ENCODE measurements at places on chromosomes 13 and 19.
A peak's percentile ranks its signal among the peaks of the same experiment; 100 is the strongest.

- DNase-seq: no peak
Measured at GRCh38 chr13:29473166-29473565, 122.3 kb downstream of the SLC7A1 start.

GRCh38 chr19:49212016-49212701 lies 54.6 kb downstream of the TRPM4 start:
- no peak for DNase-seq

DNA sequence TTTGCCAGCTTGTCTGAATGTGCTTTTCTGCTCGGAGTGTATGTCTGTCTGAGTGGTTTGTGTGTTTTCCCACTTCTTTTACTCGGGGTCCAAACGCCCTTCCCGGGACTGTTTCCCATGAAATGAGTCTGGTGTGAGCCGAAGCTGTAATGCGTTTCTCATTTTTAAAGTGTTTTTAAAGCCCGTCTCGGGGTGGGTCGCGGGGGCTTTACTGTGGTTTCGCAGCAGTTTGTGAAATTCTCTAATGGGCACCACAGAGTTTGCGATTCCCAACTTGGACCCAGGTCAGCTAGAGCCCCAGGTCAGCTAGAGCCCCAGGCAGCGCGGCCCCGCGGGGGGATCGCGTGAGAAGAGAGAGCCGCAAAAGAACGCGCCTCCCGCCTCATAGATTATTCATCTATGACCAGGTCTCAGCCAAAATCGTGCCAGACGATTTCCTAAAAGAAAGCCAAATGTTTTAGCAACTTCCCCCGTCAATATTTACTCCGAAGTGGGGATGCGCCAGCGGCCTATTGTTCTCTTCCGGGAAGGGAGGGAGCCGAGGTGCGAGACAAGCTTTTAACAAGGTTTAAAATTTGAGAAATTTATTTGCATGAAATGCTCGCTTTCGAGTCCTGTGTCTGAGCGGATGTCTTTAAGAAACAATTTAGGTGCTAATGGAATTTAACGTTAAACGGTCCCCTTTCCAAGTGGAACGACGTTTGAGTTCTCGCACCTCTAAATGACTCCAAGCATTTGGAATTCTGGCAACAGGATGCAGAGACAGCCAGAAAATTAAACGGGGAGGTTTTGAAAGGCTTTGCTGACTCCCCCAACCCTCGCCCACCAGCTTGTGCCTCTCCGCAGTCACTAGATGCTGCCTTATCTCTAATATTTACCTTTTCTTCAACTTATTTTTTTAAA lies 2.2 kb downstream of the ZIC2 start:
- no peak for DNase-seq

DNA sequence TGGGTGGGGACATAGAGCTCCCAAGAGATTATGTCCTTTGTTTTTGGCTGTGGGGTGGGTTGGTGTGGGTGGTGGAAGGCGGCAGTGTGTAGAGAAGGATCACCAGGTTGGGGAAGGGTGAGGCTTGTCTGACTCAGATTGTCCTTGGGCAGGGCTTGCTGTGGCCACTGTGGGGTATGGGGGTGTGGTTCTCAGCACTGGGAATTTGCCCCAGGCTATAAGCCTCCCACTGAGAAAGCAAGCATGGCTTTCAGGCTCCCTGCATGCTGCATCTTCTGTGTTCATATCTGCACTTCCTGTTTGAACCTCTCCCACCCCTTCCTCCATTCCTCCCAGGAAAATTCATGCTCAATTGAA lies 34.9 kb downstream of the DNAJC15 start:
- DNase-seq: peak; percentile 61

DNA sequence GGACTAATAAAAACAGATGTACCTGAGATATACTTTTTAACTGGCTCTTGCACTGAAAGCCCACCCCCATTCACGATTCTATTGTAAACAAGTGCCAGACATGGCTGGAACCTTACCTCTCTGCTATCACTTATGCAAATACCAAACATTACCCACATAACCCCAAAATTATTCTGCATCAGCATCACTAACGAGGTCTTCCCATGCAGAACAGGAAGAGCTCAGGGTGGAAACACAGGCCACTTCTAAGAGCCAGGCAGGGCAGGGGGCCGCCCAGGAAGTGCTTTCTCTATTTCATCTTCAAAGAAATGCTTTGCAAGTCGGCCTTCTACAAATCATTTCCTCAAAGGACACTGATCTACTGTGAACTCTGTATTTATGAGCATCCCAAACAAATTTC lies 7.3 kb downstream of the IRS2 start:
- DNase-seq: no peak

- no peak for DNase-seq
Measured at GRCh38 chr19:34485831-34486230, 4.3 kb downstream of the WTIP start.

DNA sequence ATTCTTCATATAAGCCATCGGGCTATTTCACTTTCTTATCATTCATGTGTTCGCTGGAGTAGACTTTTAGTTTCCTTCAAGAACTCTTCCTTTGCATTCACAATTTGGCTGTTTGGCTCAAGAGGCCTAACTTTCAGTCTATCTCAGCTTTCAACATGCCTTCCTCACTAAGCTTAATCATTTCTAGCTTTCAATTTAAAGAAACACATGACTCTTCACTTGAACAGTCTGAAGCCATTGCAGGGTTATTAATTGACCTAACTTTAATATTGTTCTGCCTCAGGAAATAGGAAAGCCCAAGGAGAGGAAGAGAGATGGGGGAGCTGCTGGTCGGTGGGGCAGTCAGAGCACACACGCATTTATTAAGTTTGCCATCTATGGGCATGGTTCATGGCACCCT lies 158.1 kb downstream of the SUCLA2 start:
- no peak for DNase-seq

- no peak for DNase-seq
Measured at GRCh38 chr19:12092956-12093355, 28.4 kb downstream of the ZNF844 start.

- DNase-seq: no peak
Measured at GRCh38 chr19:50384685-50385535, 763 bp downstream of the POLD1 start.

- DNase-seq: no peak
Measured at GRCh38 chr13:53343361-53343744, 314.7 kb downstream of the OLFM4 start.

GRCh38 chr19:10729411-10729810 lies 11.5 kb downstream of the DNM2 start:
- no peak for DNase-seq

DNA sequence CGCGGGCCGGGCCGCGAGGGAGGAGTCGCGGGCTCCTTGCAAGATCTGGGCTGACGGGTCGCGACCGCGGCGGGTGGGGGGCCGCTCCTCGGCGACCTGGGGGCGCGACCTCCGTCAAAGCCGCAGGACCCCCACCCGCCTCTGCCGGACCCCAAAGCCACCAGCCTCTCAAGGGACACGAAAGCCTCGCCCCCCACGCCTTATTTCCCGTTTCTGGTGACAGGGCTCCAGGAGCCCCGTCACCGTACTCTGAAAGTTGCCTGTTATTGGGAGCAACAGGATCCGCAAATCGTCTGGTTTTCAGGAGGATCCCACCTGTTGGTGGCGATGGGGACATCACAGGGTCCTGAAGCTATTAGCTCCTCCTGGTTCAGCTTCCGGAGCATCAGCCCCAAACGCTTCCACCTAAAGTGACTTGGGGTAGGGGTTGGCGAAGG lies 530 bp downstream of the MAU2 start:
- no peak for DNase-seq

DNA sequence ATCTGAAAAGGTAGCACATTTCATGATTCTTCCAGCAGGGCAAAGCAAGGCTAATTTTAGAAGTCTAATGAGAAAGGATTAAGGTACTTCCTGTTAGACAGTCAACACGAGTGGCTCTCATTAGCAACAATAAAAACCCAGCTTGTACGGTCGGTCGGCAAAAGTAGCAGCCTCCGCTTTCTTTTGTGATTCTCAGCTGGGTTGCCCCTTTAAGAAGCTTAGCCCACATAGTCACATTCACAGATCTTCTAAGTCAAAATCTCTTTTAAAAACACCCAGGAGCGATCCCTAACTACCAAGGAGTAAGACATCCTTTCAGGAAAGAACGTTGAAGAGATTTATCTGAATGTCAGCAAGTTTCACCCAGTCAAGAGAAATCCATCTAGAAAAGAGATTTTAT lies 684.8 kb downstream of the DIAPH3 start:
- no peak for DNase-seq

GRCh38 chr13:95256091-95256490 lies 45.2 kb downstream of the ABCC4 start:
- DNase-seq: peak; percentile 33

- DNase-seq: no peak
Measured at GRCh38 chr13:29925457-29926097, 75.2 kb upstream of the UBL3 start.

DNA sequence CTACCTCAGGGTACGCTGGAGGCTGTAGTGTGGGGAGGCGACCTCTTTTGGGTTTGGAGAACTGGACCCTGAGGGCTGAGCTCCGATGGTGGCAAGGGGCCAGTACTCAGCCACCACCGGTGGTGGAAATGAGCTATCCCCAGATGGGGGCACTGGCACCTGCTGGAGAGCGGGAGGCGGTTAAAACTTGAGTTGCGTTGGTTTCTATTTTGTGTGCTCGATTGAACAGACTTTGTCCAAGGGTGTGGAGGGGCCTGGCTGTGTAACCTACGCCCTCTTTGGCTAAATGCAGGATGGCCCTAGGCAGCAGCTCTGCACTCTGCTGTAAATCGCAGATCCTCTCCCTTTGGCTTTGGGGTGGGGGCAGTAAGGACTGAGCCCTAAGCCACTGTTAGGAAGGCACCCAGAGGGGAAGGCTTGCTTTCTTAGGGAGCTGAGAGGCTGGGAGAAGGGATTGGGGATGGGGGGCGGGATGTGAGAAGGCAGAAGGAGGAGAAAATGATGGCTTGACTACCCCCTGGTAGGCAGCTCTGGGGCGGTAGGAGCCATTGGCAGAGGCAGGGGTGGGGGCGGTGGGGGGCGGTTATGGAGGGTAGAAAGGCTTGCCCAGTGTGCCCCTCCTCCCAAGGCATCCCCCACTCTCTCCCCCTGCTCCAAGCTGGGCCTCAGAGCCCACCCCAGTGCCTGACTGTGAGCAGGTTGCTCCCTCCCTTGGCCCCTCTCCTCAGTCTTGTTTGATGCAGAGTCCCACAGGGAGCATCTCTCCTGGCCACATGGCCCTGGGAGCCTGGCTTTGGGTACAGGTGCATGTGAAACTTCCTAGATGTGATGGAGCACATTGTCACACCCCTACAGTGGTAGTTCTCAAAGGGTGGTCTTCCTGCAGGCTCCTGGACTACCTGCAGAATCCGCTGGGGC lies 5.0 kb downstream of the VSTM2B start:
- no peak for DNase-seq

DNA sequence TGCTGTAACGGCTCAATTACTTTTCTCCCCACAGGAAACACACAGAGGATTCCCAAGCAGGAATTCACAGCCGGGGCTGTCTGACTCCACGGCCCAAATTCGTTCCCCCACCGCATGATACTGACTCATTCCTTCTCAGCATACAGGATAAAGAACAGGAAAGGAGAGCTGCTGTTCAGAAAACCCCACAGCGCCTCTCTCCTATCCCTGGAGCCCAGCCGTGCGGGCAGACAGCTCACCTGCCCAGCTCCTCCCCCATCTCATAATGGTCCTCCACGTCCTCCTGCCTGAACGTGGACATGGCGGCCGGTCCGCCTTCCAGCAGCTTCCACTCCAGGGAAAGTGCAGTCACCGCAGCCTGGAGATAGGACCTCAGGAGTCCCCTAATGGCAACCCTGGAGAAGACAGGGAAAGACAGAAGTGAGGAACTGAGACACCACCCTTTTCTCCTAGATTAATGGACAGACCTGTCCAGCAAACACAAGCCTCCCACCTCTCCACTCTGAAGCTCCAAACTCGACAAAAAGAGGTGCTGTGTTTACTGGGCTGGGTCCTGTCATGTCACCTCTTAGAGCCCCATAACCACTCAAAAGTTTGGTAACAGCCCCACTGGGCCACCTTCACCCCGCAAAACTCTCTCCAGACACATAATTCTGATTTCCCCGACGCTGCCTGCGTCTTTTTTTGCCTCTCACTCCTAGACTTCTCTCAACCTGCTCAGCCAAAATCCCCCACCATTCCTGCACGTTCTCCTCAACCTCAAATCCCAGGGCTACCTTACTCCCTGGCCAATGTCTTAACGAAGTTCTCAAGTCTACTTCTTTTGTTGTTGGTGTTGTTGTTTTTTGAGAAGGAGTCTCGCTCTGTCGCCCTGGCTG lies 1.2 kb downstream of the DAPK3 start:
- peak; percentile 69 for DNase-seq

GRCh38 chr13:33003458-33004019 lies 12.7 kb upstream of the KL start:
- DNase-seq: no peak

- no peak for DNase-seq
Measured at GRCh38 chr19:47375694-47376588, 26.8 kb downstream of the DHX34 start.

DNA sequence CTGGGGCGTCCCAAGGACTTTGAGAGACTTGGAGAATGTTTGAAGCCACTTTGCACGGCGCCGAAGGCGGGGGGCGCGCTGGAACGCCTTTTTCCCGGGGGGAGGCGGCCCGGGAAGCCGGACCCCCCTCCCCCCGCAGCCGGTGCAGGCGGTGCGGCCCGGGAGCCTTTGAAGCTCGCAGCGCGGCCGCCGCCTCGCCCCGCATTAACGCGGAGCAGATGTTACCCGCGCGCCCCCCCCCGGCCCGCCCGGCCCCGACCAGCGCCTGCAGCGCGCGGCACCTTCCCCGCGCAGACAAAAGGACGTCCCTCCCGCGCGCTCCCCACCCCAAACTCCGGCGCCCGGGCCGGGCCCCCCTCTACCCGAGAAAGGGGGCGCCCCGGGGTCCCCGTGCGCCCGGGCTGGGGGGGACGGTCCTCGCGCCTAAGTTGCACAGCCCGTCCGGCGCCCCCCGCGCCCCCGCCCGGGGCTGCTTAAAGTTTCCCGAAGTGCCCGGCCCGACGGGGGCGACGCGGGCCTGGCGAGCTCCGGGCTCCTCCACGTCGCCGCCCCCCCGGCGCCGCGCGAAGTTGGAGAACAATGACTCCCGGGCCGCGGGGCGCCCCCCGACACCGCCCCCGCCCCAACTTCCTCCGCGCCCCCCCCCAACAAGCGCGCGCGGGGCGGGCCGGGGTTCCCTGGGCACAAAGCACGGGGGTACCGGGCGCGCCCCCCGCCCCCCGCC lies 685 bp downstream of the TCF3 start:
- no peak for DNase-seq

GRCh38 chr13:90673746-90674145 lies 673.7 kb upstream of the MIR17HG start:
- DNase-seq: no peak

DNA sequence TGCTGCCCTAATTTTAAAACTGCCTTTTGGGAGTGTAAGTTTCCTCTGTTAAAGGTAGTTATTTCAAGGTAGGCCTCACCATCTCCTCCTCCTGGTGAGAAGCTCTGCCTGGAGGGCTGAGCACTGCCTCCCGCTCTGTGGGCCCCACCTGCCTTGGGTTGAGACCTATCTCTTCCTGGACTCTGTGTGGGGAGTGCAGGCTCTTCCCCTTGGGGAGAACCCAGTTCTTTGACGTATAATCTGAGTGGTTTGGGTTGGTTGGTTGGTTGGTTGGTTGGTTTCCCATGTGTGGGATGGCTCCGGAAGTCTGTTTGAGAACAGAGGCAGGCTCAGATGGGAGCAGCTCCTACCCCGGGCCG lies 39.1 kb downstream of the ACTN4 start:
- DNase-seq: no peak

GRCh38 chr19:10201176-10201575 lies 6.4 kb upstream of the DNMT1 start:
- no peak for DNase-seq

GRCh38 chr13:93853912-93854311 lies 625.6 kb downstream of the DCT start:
- DNase-seq: no peak

- DNase-seq: no peak
Measured at GRCh38 chr19:44947041-44947581, 1.3 kb downstream of the APOC2 start.

GRCh38 chr13:113497217-113497616 lies 6.7 kb upstream of the DCUN1D2 start:
- no peak for DNase-seq
